ENCODE measurements at places on chromosomes 12 and 14.

DNA sequence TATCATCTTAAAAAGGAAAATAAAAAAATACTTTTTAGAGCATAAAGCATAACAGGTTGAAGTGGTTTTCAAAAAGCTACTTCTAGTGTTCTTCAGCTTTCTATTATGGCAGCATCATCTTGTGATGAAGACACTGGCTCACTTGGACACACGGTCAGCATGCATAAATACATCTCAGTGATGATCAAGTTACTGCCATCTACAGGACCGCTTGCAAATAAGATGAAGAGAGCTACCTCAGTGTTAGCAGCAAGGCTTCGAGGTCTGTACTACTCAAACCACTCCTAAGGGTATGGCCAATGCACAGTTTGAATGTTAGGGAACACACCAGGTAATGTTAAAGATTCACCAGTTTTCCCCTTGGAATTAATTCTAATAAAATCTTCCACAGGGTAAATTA lies 58.8 kb downstream of the GALC start:
- DNase-seq, result no peak

DNA sequence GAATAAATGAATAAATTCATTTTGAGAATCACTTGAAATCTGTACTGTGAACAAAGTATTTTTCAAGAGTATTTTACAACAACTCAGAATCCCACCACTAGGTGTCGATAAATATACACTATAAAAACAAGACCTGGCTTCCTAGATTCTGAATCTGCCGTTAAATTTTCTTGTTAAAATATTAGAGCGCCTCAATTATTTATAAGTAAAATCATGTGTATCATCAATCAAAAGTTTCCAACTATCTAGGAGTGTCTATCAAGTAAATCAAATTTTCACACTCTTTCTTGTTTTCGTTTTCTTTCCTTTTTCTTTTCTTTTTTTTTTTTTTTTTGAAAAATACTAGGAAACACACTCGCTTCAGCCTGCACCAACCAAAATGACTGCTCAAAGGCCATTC lies 179.2 kb upstream of the DCN start:
- no peak for DNase-seq

- DNase-seq, result no peak
Observed at GRCh38 chr12:51358496-51358895, 12.0 kb upstream of the CELA1 start.

DNA sequence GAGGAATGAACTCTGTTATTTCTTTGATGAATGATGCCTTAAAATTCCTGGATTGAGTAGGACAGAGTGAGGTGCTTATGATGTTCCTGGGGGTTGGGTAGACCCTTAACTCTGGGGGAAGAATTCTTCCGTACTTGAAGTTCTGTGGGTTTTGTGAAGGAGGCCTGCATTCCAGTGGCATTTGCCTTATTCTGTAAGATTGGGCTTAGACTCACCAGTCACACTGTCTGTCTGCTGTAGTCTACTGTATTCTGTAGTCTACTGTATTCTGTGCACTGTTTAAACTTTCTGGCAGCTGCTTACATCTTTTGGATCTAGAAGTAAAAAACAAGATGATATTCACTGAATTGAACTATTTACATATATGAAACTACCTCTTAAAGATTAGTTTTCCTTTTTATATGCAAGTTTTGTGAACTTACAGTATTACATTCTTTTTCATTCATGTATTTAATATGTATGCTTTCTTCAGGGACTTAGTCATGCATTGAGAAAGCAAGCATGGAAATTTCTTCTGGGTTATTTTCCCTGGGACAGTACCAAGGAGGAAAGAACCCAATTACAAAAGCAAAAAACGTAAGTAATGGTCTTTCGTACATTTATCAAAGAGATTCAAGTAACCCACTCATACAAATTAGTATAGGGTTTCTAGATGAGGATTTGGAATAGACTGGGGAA lies 42.3 kb upstream of the TPH2 start:
- no peak for DNase-seq

DNA sequence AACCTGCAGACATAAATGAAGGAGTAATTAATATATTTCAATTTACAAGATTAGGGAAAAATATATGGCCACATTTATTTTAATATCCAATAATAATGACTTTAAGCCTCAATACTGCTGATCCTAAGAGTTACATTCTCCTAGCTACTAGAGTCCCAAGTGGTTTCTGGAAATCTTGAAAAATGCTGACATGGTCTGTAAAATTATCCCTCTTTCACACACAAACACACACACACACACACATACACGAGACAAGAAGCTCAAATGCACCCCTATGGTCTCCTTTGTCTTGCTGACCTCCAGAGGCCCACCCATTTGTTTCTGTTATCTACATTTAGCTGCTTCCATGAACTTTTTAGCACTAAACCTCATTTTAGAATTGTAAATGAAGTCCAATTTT lies 53.0 kb upstream of the USP15 start:
- no peak for DNase-seq

All from sciatic nerve (tissue), 2 donors.